ENCODE measurements at places on chromosomes 11 and 22. TPM values are rescaled to one million over a fixed set of nuclear protein-coding genes. Genes with fewer than 3 reads are reported as not detected.

DNA sequence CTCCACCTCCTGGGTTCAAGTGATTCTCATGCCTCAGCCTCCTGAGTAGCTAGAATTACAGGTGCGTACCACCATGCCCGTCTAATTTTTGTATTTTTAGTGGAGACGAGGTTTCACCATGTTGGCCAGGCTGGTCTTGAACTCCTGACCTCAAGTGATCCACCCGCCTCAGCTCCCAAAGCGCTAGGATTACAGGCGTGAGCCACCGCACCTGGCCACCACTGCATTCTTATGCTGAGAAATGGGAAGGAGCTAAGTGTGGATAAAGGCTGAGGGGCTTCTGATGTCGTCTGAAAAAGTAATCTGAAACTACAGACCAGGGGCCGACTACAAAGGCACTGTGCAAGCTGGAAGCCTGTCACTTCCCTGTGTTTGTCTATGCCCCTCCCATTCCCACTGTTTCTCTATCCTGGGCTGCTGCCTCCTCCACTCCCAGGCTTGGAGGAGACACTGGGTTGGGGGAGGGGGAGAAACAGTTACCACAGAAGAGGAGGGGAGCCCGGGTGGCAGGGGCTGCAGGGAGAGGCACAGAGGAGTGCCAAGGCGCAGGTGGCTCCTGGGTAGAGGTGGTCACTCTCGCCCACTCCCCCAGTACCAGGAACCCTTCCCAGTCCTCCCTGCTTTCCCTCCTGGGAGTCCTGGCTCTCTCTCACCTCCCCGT is 2.9 kb upstream of the MTA2 start:
- no peak for DNase-seq

- DNase-seq, result peak; percentile 44
Measured at GRCh38 chr22:27990451-27990840, 71.4 kb upstream of the PITPNB start.

- DNase-seq, result peak; percentile 50
Measured at GRCh38 chr22:38740116-38740723, 15.6 kb downstream of the SUN2 start.

- DNase-seq, result no peak
Measured at GRCh38 chr11:15920856-15921629, 435.3 kb downstream of the SOX6 start.

DNA sequence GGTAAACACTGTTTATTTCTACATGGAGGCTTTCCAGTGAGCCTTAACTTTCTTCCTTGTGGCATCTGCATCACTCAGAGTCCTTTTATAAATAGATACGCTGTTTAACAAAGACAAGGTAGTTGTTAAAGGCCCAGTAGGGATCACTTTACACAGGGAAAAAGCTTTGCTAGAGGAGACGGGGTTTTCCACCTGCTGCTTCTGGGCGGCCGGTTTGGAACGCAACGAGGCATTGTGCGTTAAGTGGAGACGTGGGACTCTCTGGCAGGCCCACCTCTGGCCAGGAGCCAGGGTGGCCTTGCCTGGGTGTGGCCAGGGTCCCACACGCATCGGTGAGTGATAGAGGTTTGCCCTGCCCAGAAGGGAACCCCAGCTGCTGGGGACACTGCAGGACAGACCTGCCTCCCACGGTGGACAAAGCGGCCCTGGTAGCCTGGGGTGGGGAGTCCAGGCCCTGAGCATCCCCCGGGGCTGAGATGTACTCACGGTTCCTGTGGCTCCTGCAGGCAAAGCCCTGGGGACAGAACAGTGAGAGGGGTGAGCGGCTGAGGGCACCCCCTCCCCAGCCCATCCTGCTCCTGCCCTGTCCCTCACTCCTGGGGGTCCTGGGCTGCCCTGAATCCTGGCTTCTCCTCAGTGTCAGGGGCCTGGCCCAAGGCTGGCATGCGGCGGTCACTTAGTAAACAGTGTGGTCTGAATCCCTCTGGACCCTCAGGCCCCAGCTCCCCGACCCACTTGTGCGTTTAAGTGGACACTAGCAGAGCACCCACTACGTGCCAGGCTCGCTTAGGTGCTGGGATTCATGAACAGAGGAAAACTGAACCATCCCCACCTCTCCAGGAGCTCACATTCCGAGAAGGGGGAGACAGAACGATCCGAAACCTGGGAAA is 4.2 kb downstream of the IL17REL start:
- DNase-seq, result no peak

DNA sequence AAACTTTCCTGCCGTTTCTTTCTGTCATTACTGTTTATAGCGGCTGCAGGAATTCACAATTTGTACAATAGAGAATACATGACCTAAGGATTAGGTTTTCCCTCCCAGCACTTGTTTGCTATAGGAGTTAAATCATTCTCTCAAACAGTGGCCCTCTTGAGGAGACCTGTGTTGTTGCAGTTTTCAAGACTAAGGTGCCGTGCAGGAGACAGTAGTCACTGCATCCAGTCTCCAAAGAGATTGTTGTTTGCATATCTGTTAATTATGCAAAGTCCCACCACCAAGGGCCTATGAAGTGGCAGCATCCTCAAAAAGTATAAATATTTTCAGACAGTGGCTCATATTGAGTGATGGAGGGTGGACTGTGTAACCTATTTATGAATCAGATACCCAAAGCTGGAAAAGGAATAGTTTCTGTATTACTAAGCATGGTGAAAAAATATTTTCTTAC is 2.3 kb downstream of the PRSS23 start:
- DNase-seq, result no peak

- no peak for DNase-seq
Measured at GRCh38 chr11:129447654-129448239, 72.1 kb downstream of the BARX2 start.

- no peak for DNase-seq
Measured at GRCh38 chr11:83782329-83782728, 496.2 kb upstream of the CCDC90B start.

GRCh38 chr22:37462983-37463382 is 23.2 kb downstream of the MFNG start:
- DNase-seq, result no peak

GRCh38 chr11:93784935-93785360 is 866 bp downstream of the MED17 start:
- no peak for DNase-seq

DNA sequence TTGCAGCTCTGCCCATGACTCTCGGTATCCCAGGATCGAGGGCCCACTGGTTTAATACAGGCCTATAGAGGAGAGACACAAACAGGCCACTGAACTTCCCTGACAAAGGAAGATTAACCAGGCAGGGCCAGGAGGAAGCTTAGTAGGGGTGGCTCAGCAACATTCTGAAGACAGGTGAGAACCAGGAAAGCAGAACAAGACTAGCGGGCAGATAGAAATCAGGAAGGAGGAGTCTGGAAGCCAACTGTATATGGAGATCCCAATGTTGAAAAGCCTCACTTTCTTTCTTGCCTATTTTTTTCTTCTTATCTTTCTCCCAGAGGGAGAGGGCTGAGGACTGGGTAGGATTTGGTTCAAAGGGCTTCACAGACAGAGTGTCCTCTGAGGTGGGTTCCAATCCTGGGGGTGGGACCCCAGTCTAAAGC is 5.4 kb downstream of the PI4KA start:
- no peak for DNase-seq

CECR2 gene
- 12.3 TPM for total RNA-seq

OMP gene
- 2.4 TPM for total RNA-seq

CDC42BPG gene
- total RNA-seq, result 1.1 TPM

SHANK2 gene
- total RNA-seq, result 36.4 TPM

CCDC157 gene
- 0.60 TPM for total RNA-seq
